ENCODE measurements at places on chromosomes 1 and 21.

DNA sequence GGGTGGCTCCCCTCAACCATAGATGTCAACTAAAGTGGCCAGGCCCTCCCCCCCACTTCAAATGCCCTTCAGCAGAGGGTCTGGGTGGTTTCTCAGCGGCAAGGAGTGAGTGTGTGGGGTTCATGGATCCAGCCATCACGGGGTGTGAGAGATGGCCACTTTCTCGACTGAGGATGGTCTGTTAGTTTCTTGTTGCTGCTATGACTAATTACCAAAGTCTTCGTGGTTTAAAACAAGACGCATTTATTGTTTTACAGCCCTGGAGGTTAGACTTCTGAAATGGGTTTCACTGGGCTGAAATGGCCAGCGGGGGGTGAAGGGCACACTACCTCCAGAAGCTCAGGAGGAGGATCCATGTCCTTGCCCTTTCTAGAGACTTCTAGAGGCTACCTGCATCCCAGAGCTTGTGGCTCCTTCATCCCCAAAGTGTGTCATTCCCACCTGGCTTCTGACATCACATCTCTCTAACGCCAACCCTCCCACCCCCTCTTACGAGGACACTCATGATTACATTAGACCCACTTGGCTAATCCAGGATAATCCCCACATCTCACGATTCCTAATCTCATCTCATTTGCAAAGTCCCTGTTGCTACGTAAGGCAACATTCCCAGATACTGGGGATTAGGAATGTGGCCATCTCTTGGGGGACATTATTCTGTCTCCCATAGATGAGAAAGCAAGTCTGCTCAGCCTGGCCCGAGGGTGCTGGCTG, 53.0 kb downstream of the EPHB2 start:
- DNase-seq: no peak

DNA sequence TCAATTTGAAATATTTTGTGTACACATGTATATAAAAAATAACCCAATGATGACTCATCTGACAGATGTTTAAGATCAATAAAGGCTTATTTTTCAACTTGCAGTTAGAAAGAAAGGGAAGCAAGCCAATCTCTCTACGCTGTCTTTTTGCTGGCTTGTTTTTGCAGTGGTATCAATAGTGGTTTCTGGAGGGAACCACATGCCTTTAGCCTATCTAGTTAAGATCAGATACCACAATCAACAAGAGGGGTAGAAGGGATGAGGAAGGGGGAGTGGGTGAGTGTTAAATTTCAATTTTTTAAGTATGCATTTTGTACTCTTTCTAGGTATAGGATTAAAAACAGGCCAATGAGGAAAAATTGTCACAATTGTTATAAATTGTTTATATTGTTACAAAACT, 276.2 kb downstream of the KCNH1 start:
- no peak for DNase-seq

- no peak for DNase-seq
Measured at GRCh38 chr1:198337886-198338285, 181.1 kb downstream of the NEK7 start.

DNA sequence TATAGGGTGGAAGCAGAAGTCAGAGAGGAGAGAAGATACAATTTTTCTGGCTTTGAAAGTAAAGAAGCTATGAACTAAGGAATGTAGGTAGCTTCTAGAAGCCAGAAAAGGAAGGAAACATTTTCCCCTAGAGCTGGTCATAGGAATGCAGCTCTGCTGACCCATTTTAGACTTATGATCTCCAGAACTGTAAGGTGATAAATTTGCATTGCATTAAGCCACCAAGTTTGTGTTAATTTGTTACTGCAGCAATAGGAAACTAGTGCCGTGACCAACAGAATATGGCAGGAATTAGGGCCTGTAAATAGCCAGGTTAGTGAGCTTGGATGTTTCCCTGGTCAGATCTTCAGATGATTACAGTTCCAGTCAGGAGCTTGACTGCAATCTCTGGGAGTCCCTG, 244.3 kb upstream of the C1orf105 start:
- no peak for DNase-seq
